Activated CD4-positive, alpha-beta memory T cell treated with anti-CD3 and anti-CD28 coated beads, Interleukin-2, amount 10 ng/mL, durations not matched to agents 7 days and 5 days (primary cell): ENCODE measurements at places on chromosomes 3 and 15. TPM values are rescaled to one million over a fixed set of nuclear protein-coding genes. Genes with fewer than 3 reads are reported as not detected.
A peak's percentile ranks its signal among the peaks of the same experiment; 100 is the strongest.

DNA sequence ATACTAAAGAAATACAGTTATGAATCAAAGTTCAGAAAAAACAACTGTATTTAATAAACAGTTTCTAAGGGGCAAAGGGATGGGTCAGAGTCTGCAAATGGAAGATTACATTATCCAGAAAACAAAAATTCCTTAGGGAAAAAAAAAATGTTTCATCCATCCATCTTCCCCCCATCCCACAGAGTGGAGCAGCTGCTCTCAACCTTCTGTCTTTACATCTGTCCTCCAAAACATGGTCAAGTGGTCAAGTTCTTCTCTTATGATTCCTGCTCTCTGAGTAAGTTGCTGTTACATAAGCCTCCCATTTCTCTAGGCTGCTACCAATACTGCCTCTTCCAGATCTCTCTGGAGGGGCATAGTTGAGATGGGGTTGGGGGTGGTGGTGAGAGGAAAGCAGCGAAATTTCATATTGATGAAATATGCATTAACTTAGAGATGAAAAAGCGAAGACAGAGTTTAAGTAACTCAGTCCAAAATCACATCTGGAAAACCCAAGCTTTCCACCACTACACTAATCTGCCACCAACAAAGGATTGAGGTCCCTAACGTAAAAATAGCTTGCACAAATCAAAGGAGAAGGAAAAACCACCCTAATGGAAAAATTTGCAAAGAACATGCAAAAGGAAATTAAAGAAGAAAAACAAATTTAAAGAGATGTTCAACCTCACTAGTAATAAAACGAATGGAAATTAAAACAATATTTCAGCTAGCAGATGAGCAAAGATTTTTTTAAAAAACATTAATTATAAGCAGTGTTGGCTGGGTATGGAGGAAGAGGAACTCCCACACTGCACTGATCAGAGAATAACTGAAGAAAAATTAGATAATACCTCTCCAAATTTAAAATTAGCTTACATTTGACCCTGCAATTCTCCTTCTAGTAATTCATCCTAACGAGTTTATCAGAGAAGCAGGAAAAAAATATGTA is 109.5 kb downstream of the ST8SIA2 start:
- DNase-seq: no peak

DNA sequence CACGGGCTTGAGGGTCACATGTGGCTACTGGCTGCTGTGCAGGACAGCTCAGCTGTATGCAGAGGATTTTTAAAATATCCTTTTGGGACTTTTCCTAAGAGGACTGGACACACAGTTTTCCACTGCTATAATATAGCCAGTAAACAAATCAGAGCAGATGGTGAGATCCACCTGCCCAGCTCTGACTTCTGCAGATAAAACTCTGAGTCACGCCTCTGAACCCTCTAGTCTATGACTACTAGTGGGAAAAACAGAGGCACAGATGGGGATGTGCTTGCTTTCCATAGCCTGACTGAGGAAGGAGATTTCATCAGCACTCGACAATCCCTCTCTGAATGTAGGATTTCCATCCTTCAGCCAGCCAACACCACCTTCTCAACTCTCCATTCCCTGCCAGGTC is 45.1 kb downstream of the COLQ start:
- no peak for DNase-seq

- DNase-seq: peak; percentile 75
Measured at GRCh38 chr3:8629151-8630021, 15.2 kb downstream of the SSUH2 start.

DNA sequence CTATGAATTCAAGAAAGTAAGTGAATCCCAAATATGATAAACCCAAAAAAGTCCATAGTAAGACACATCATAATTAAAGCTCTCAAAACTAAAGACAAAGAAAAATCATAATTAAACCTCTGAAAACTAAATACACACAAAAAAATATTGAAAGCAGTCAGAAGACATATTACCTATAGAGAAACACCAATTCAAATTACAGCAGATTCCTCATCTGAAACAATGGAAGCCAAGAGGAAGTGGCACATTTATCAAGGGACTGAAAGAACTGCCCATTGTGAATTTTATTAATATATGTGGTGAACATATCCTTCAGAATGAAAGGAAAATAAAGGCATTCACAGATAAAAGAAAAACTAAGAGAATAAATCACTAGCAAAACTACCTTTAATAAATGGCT is 128.2 kb downstream of the SCAPER start:
- no peak for DNase-seq

DNA sequence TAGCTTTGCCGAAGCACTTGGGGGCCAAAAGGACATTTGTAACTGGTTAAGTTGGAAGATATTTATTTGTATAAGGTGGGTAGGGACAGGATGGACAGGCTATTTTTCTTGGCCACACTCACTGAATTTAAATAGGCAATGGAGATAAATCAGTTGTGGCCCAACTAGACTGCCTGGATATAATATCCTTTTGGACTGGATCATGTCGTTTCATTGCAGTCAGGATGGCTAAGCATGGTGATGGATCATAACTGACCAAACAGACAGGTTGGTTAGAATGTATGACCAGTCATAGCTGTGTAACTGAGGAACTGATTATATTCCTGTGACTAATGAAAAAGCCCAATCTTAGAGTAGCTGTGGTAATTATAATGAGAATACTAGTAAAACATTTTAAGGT is 284.0 kb downstream of the LPP start:
- no peak for DNase-seq

GRCh38 chr15:68900027-68900426 is 30.3 kb upstream of the SPESP1 start:
- no peak for DNase-seq

DNA sequence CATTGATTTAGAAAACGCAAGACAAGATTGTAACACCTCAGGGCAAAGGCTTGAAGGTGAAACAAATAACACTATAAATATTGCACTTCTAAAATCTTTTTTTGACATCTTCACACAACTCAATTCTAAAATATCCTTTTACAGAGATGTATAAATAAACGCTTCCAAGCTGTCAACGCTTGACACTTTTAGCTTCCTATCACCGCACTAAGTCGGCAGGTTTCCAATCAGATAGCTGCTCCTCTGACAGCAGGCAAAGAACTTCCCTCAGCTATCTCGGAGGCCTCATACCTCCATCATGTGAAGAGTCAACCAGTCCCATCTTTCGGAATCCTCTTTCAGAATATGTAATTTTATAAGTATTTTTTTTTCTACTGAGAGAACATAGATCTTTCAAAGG is 71.0 kb downstream of the PCOLCE2 start:
- DNase-seq: no peak

DNA sequence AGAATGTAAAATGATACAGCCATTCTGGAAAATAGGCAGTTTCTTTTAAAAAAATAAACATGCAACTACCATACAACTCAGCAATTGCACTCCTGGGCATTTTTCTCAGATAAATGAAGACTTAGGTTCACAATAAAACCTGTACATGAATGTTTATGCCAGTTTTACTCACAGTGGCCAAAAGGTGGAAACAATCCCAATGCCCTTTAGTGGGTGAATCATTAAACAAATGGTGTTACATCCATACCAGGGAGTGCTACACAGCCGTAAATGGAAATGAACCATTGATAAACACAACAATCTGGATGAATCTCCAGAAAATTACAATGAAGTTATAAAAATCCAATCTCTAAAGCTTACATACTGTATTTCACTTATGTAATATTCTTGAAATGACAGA is 140.3 kb downstream of the ADAMTSL3 start:
- DNase-seq: no peak

DNA sequence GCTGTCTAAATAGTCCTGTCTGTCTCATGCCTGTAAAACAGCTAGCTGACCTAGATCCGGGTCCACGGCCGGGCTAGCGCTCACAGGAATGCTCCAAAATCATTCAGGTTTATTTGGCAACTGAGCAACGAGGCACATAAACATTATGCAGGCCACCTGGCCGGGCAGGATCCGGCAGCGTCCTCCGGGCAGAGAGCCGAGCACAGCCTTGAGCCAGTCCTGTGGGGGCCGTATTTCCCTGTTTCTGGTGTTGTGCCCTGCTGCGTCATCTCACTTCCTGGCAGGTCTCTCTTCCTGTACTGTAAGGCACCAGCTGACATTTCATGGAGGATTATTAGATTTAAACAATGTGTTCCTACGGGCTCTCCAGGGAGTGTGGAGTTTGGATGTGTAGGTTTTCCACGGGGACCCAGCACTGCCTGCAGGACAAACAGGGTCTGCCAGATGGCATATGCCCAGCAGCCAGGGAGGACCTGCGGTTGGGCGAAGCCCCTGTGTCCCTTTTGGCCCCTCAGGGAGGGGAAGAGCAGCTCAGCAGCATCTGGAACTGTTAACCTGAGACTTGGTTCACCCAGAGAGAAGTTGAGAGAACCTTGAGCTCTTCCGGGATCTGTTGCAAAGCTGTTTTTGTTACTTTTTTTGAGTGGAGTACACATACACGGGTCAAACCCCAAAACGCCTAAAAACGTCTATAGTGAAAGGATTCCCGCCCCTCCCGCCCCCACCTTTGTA is 16.6 kb upstream of the LRRK1 start:
- DNase-seq: no peak

- DNase-seq: no peak
Measured at GRCh38 chr3:124639406-124640237, 90.6 kb upstream of the UMPS start.

DNA sequence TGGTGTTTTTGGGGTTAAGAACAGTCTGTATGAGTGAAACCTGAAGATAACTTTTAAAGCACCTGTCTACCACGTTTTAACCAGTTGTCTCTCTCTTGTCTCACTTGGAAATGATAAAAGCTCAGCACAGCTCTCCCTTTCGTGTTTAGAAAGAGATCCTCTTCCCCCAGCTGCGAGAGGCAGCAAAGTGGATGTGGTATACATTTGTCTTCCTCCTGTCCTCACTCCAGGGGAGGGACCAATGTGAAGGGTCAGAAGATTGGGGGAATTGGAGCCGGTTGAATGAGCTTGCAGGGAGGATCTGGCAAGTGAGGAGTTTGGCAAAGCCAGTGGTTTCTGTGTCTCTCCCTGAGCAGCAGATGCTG is 14.6 kb downstream of the SMAD6 start:
- DNase-seq: no peak

GRCh38 chr3:24351779-24352469 is 142.7 kb downstream of the THRB start:
- DNase-seq: no peak

- peak; percentile 18 for DNase-seq
Measured at GRCh38 chr15:91099616-91099994, 452 bp upstream of the SV2B start.

MESP1 gene
- total RNA-seq: 3.5 TPM

SPINK8 gene
- total RNA-seq: not detected

WWTR1 gene
- 2.1 TPM for total RNA-seq

TEX55 gene
- not detected for total RNA-seq
